ENCODE measurements at places on chromosomes 16 and 17.

- no peak for DNase-seq
Measured at GRCh38 chr17:40219594-40220338, 662 bp downstream of the WIPF2 start.

DNA sequence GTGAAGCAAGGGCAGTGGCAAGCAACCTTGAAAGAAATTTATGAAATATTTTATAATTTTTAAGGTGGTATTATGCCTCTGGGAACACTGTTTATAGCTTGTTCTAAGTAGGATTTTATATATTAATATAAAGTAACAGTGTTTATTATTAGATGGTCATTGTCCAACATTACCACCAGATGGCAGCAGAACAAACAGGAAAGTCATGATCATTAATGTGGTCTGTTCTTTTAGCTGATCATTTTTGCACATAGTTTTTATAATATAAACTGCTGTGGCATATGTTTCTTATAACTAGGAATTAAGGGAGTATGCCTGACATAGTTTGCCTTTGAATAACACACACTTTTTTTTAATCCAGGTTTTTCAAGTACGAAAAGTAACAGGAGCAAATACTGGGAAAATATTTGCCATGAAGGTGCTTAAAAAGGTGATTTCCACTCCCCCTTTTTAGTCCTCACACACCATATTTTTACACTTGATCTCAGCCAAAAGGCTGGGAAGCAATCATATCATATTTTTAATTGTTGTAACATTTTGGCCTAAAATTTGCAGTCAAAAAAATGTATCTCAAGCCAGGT lies 21.4 kb downstream of the RPS6KB1 start:
- peak; percentile 70 for DNase-seq

DNA sequence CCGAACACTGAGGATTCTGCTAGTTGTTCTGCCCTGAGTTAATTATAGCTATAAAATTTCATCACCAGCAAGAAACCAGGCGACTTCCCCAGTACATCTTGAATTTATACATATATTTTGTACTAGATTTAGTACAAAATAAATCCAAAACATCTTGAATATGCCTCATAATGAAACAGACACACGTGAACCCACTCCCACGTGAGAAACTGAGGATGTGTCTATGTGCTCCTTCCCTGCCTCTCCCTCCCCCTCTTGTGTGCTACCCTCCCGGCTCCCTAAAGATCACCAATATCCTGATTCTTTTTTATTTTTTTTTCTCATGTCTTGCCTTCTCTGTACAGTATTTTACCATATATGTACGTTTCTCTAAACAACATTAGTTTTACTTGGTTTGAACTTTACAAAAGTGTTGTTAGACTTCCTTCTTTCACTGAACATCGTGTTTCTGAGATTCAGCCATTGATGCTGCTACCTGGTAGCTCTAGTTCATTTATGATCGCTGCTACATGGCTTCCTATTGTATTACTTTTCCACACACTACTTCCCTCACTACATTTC lies 1.1 kb upstream of the LCMT1 start:
- DNase-seq, result no peak

GRCh38 chr16:17632667-17633066 lies 161.9 kb upstream of the XYLT1 start:
- no peak for DNase-seq

DNA sequence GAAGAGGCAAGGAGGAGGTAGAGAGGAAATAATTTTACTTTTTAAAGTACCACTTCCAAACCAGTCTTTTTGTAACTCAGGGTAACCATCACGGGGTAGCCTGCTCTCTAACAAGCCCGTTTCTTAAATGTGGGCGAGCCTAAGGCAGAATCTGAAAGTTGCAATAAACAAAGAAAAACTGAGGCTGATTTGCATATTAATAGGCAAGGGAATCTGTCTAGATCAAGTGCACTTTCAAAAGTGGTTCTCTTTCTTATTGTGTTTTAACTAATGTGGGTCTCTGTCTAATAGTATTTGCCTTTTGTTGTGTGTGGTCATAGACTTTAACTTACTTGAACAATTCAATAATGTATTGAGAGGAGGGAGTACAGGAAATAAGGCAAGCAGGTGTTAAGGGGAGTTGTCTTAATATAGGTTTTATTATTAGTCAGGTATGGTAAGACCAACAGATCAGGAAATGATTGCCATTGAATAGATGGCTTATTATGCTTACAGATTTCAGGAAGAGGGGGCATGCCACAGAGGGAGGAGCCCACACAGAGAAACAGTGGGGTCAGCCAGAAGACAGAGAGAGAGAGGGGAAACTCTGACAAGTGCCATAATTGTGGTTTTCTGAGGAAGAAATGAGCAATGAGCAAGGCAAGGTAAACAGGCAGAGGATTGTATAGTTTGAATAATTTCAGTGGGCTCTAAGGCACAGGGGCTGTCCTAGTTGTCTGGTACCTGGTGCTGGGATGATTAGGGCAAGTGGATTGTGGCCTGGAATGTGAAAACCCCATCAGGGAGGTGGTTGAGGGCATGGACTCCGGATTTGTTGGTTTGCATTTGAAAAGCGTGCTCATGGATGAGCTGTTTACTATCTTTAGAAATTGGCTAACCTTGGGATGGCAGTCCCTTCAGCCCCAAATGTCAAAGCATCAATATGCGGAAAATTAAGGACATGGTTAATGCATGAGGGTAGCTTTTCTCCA lies 237.2 kb downstream of the TOX3 start:
- DNase-seq, result no peak

- no peak for DNase-seq
Measured at GRCh38 chr17:57164814-57165213, 79.8 kb downstream of the AKAP1 start.

GRCh38 chr16:75256696-75257343 lies 5.4 kb upstream of the BCAR1 start:
- DNase-seq, result peak; percentile 90

DNA sequence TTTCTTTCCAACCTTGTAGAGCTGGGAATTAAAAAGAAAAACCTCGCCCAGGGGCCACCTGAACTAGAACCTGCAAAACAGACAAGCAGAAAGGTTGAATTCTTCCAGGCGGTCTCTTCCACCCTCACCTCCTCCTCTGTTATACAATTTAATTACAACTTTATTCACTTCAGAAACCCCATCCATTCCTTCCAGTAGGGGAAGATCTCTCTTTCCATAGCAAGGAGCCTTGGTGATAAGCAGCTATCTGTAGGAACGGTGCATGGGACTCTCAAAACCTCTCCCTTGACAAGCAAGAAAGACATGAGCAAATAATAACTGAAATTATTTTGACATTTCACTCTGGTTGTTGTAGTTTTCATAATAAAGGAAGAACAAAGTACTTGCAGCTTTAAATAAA lies 176.0 kb downstream of the RBFOX1 start:
- DNase-seq, result no peak

- no peak for DNase-seq
Measured at GRCh38 chr16:65574326-65574966, 452.6 kb upstream of the CDH11 start.

GRCh38 chr17:58358408-58359172 lies 6.6 kb upstream of the SUPT4H1 start:
- no peak for DNase-seq

- DNase-seq, result no peak
Measured at GRCh38 chr16:31253642-31254045, 6.1 kb upstream of the ITGAM start.

DNA sequence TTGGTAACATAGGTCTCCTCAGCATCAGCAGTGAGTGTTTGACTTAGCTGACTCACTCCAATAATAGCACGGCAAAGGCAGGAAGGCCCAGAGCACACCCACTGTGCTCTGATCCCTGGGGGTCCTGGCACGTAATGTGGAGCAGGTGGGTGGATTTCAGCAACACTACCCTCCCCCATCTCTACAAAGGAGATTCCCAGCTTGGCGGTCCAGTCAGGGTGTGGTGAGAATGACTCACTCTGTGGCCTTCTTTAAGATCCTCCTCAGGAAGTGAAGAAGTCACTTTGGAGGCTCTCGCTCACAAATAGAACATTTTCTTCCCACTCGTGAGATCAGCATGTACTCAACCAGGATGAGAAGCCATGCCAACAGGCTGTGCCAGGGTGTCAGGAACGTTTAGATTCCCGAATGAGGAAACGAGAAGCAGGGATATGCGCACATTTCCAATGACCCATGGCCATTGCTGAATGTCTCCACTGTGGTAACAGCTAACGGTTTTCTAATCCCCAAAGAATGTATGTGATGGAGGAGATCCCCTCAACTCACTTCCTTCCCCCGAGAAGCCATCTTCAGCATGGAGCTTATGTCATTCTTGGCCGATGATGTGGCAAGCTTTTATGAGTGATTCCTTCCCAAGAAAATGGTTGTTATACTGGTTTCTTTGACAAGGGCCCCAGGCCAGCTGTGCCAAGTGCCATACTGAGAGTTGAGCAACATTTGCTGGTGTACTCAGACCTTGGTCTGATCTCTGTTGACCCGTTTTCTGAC lies 365.2 kb downstream of the C16orf95 start:
- DNase-seq, result peak; percentile 89

- DNase-seq, result no peak
Measured at GRCh38 chr17:19614900-19615299, 33.7 kb upstream of the ALDH3A2 start.

DNA sequence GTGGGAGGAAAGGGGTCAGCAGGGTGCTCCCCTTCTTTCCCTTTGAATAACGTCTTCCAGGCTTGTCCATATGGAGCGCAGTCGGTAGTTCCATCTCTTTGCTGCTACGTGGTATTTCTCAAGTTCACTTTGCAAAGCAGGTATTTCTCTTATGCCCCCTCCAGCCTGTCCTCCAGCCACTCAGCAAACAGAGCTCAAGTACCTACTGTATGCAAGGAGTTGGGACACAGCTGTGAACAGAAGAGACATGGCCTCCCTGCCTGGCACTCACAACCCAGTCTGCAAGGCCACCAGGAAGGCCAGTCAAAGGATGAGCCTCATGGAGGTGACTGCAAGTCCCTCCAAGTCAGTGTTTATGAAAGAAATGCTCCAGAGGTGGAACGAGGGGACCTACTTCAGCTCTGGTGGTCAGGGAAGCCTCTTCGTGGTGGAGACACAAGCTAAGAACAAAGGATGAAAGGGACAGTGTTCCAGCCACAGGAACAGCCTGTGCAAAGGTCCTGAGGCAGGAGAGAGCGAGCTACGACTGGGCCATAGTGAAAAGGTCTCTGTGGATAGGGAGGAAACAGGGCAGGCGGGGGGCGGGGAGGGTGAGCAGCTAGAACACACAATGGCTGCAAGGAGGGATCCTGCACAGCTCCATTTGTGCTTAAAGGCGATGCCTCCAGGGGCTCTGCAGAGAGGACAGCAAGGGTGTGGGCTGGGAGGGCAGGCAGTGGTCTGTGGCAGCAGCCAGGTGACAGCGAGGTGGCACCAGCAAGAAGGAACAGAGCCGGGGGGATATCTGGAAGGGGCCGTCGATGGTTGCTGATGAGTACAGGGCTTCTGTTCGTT lies 32.6 kb downstream of the PPL start:
- DNase-seq, result no peak

DNA sequence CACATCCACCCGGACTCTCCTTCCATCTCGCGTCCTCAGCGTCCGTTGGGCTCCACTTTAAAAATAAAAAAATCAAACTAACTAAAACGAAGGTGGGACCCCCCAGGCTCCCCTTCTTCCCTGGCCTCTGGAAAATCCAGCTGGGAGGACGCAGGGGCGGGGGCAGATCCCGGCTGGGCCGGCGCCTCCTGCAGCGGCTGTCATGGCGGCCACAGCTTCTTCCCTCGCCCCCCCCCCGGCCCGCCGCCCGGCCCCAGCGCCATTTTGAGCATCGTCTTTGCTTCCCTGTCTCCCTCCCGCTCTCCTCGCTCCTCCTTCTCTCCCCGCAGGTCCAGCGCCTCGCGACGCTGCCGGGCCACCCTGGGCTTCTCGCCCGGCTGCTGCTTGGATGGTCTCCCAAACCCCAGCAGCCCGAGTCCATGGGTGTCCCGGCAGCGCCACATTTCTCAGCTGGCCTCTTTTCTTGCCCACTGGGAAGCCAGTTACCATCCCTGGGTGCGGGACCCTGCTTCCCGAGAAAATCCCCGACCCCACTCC lies 3.3 kb downstream of the HOXB2 start:
- peak; percentile 76 for DNase-seq

GRCh38 chr17:73803964-73804435 lies 159.8 kb upstream of the SDK2 start:
- no peak for DNase-seq

DNA sequence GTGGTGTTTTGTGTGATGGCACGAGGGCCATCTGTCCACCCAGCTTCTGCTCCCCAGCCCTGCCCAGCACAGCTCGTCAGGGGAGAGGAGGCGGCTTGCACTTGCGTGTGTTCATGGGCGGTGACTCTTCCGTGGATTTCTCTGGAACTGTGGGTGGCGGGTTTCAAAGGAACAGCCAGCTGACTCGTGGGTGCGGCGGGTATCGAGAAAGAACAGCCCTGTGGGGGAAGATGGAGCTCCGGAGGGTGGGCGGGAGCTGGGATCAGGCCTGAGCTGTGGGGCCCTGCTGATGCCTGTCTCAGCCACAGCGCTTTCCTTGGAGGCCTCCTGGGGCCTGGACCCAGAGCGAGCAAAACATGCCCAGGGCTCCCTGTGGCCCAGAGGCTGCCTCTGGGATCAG lies 13.2 kb downstream of the NAGPA start:
- no peak for DNase-seq

DNA sequence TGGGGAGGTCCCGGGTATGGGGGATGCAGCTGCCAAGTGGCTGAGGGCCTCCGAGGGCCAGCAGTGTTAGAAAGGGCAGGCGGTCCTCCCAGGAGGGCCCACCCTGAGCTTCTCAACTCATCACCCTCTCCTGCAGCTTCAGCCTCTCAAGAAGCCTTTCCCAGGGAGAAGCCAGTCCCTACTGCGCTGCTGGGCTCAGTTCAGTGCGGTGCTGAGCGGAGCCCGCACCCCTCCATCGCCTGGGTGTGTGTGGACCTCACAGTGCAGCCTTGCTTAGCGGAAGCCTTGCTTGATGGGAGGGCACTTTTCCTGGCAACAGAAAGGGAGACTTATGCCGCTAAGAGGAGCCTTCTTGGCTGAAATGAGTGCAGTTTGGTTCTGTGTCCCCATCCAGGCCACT lies 3.5 kb upstream of the APRT start:
- DNase-seq, result no peak

DNA sequence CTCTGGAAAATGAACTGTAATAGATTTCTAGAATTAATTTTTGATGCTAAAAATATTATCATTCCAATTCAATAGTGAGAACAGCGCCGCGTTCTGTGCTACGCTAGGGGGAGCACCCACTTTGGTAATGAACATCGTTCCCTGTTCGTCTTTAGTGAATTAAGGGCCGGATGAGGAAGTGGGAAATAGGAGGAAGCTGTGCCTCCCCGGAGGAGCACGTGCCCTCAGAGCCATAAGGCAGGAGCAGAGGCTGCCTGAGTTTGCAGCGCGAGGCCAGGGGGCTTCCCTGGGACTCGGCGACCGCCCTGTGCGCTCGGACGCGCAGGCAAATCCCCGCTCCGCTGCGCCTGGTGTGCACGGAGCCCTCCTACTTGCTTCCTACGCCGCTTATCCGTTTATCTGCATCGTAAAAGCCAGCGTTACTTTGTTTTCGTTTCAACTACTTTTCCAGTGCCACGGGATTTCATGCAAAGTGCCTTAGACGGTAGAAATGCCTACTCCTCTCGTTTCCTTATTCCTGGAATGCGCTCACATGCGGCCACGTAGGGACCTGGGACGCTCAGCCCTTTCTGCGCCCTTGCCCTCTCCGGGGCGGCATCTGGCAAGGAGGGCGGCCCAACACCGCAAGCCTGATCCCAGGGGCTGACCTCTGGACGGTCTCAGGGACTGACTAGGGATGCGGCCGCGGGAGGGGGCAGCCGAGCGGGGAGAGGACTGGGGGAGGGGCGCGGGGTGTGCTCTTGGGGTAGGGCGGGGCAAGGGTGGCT lies 76.4 kb downstream of the KCNJ12 start:
- peak; percentile 49 for DNase-seq
